ENCODE measurements at places on chromosomes 4 and X. TPM values are rescaled to one million over a fixed set of nuclear protein-coding genes. Genes with fewer than 3 reads are reported as not detected.

Gene PALLD
- total RNA-seq = 0.91 TPM

DNA sequence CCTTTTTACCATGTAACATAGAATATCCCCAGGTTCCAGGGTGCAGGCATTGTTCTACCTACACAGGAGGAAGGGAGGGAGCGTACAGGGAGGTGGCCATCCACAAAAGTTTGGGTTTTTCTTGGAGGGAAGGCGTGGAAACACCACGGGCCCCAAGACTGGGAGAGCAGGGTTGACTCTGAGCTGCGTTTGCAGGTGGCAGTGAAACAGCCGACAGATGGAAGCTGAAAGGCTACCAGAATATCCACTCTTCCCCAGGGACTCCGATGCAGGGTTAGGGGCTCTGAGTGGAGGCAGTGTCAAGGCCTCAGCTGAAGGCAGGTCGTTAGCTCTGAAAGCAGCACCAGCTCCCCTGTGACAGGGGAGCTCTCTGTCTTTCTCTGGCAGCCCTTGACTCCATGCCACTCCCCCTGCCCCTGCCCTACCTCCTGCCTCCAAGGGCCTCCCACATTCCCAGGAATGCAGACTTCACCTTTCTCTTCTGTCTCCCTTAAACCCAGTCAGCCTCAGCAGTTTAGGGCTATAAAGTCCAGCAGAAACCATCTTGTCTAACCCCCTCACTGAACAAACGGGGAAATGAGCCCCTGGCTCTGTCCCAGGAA lies 14.0 kb upstream of the GLOD5 start:
- H3K27ac ChIP-seq = no peak overlapping the region
- no peak overlapping the region for H3K4me3 ChIP-seq
- no peak for DNase-seq

DNA sequence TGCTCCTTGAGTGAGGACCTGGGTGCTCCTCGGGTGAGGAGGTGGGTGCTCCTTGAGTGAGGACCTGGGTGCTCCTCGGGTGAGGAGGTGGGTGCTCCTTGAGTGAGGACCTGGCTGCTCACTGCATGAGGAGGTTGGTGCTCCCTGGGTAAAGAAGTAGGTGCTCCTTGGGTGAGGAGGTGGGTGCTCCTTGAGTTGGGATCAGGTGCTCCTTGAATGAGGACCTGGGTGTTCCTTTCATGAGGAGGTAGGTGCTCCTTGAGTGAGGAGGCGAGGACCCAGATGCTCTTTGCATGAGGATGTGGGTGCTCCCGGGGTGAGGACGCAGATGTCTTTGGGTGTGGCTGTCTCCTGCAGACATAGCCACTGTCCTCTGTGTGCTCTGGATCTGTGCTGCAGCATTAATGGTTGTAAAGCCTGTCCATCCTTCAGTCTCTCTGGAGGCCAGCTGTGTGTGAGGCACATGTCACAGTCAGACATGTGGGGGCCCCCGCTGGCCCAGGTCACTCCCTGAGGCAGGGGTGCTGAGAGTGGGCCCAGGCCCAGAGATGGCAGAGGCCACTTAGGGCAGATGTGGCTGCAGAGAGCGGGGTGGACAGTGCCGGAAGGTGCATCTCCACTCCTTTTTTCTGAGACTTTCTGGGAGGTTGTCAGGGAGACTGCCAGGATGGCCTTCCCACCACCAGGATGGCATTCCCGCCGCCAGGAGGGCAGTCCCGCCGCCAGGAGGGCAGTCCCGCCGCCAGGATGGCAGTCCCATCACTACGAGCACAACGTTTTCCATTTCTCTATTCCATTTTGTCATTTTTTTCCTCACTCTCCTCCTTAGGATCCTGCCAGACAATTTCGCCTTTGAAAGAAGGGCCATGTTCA lies 101.8 kb downstream of the HMX1 start:
- no peak for DNase-seq
- no peaks in the 10 kb centered on the region for H3K36me3 ChIP-seq
- H3K27ac ChIP-seq = no peak overlapping the region
- no peaks in the 10 kb centered on the region for H3K4me1 ChIP-seq
- H3K4me3 ChIP-seq = no peak overlapping the region

DNA sequence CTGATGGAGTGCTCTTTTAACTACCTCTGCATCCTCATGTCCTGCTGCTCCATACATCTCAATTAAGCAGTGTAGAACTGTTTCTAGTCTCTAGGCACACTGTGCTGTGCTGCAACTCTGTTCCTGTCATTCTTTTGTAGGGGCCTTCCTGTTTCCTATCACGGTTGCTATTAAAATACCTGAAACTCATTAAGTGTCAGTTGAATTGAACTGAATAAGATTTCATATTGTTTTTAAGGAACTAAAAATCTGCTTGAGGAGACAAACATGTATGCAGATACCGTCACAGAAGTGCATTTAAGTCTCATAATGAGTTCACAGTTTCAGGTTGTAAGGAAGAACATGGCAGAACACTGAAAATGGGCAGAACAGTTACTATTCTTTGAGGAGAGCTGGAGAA lies 170.1 kb downstream of the LARP7 start:
- H3K36me3 ChIP-seq = no peaks in the 10 kb centered on the region
- H3K4me3 ChIP-seq = no peak overlapping the region
- H3K27me3 ChIP-seq = peaks cover 3% of the 10 kb centered on the region
- H3K4me1 ChIP-seq = peaks cover 2% of the 10 kb centered on the region
- H3K27ac ChIP-seq = no peak overlapping the region

GRCh38 chr4:48475770-48476169 lies 7.4 kb upstream of the SLC10A4 start:
- peaks cover 21% of the 10 kb centered on the region for H3K27me3 ChIP-seq
- H3K27ac ChIP-seq = no peak overlapping the region
- peaks cover 4% of the 10 kb centered on the region for H3K4me1 ChIP-seq
- no peaks in the 10 kb centered on the region for H3K36me3 ChIP-seq

GRCh38 chr4:3573131-3573530 lies 40.9 kb upstream of the LRPAP1 start:
- H3K4me3 ChIP-seq = no peak overlapping the region
- H3K27me3 ChIP-seq = peaks cover 2% of the 10 kb centered on the region
- no peak for DNase-seq
- H3K36me3 ChIP-seq = no peaks in the 10 kb centered on the region

Gene SNX12
- 38.7 TPM for total RNA-seq

DNA sequence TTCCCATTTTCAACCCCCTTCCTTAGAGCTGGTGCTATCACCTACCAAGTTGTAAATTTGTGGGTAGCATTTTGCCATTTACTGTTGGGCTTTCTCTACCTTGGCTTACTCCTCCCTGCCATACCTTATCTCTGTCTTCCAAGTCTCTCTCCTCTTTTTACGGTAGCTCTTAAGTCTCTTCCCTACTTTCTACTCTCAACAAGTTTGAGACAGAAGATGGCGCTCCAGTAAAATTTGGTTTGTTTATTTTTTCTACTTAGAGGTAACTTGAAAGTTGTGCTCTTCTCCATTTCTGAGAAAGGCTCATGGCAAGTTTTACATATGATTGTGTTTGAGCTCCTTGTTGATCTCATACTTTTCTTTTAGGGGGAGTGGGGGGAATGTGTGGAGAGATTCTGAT lies 1508.1 kb downstream of the TECRL start:
- H3K4me3 ChIP-seq = no peak overlapping the region
- H3K4me1 ChIP-seq = no peaks in the 10 kb centered on the region
- H3K27me3 ChIP-seq = no peaks in the 10 kb centered on the region
- no peak for DNase-seq

DNA sequence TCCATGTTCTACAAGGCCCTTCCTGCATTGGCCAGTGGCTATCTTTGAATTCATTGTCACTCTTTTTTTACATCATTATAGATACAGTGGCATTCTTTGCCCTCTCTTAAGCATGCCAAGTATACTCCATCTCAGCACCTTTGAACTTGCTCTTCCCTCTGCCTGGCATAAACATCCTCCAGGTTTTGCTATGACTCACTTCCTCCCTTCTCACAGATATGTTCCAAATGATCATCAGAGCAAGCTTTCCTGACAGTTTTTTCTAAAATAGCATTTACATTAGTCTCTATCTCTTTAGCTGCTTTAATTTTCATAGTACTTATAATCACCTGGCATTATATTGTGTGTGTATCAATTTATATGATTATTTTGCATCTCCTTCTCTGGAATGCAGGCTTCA lies 553.3 kb upstream of the MAGEB2 start:
- DNase-seq = no peak
- H3K4me3 ChIP-seq = no peak overlapping the region
- no peaks in the 10 kb centered on the region for H3K27me3 ChIP-seq
- no peak overlapping the region for H3K27ac ChIP-seq
- no peaks in the 10 kb centered on the region for H3K4me1 ChIP-seq

- no peak for DNase-seq
- H3K36me3 ChIP-seq = no peaks in the 10 kb centered on the region
- H3K27me3 ChIP-seq = no peaks in the 10 kb centered on the region
Measured at GRCh38 chr4:111595456-111595855, 549.8 kb upstream of the FAM241A start.

Gene TBC1D9
- 0.11 TPM for total RNA-seq

DNA sequence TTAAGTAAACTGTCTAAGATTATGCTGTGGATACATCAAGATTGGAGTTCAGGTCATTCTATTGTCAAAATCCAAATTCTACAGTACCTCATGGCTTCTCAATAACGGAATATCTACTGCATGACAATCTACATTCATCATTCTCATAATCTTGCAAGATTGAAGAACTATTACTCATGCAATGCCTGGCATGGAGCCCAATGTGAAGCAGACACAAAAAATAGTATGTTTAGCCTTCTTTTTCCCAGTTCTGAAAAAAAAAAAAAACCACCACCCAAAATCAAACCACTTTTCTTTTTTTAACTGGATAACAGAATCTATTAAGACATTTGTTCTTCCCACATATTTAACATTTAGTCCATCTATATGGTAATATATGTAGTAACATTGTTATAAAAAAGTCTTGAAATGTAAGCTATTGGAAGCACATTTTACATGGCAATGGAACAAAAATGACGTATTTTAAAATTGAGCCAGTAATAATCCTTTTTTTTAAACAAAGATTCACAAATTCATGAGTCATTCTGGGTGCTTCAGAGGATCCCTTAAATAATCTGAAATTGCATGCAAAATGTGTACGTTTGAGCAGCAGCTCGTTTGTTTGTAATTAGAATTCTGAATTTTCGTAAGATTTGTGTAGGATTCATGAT lies 232.2 kb upstream of the FMR1 start:
- no peaks in the 10 kb centered on the region for H3K27me3 ChIP-seq
- DNase-seq = no peak
- H3K27ac ChIP-seq = no peak overlapping the region
- H3K36me3 ChIP-seq = no peaks in the 10 kb centered on the region
- H3K4me3 ChIP-seq = no peak overlapping the region
- H3K4me1 ChIP-seq = no peaks in the 10 kb centered on the region

- H3K27ac ChIP-seq = no peak overlapping the region
- peaks cover 26% of the 10 kb centered on the region for H3K4me1 ChIP-seq
- H3K4me3 ChIP-seq = peak overlapping the region; percentile 67
- DNase-seq = no peak
- no peaks in the 10 kb centered on the region for H3K36me3 ChIP-seq
- H3K27me3 ChIP-seq = peaks cover 4% of the 10 kb centered on the region
Measured at GRCh38 chr4:122762520-122762919, 30.0 kb downstream of the BBS12 start.

- H3K4me3 ChIP-seq = no peak overlapping the region
- H3K27ac ChIP-seq = no peak overlapping the region
- no peaks in the 10 kb centered on the region for H3K36me3 ChIP-seq
- H3K27me3 ChIP-seq = peaks cover 5% of the 10 kb centered on the region
- H3K4me1 ChIP-seq = no peaks in the 10 kb centered on the region
- DNase-seq = no peak
Measured at GRCh38 chr4:36422607-36423006, 141.2 kb downstream of the DTHD1 start.

Gene TEX13B
- not detected for total RNA-seq

- H3K36me3 ChIP-seq = peaks cover 16% of the 10 kb centered on the region
- no peak overlapping the region for H3K4me3 ChIP-seq
- DNase-seq = no peak
- H3K27ac ChIP-seq = no peak overlapping the region
Measured at GRCh38 chr4:152364883-152365282, 171.0 kb downstream of the FBXW7 start.

GRCh38 chr4:113760094-113760794 lies 1.3 kb downstream of the CAMK2D start:
- no peaks in the 10 kb centered on the region for H3K27me3 ChIP-seq
- peak overlapping the region; percentile 98 for H3K27ac ChIP-seq
- peak; percentile 52 for DNase-seq

Gene LAMTOR3
- total RNA-seq = 28.3 TPM

GRCh38 chrX:32150141-32150540 lies 1061.2 kb downstream of the DMD start:
- H3K4me1 ChIP-seq = no peaks in the 10 kb centered on the region
- no peaks in the 10 kb centered on the region for H3K36me3 ChIP-seq
- H3K4me3 ChIP-seq = no peak overlapping the region
- DNase-seq = no peak
- no peaks in the 10 kb centered on the region for H3K27me3 ChIP-seq

DNA sequence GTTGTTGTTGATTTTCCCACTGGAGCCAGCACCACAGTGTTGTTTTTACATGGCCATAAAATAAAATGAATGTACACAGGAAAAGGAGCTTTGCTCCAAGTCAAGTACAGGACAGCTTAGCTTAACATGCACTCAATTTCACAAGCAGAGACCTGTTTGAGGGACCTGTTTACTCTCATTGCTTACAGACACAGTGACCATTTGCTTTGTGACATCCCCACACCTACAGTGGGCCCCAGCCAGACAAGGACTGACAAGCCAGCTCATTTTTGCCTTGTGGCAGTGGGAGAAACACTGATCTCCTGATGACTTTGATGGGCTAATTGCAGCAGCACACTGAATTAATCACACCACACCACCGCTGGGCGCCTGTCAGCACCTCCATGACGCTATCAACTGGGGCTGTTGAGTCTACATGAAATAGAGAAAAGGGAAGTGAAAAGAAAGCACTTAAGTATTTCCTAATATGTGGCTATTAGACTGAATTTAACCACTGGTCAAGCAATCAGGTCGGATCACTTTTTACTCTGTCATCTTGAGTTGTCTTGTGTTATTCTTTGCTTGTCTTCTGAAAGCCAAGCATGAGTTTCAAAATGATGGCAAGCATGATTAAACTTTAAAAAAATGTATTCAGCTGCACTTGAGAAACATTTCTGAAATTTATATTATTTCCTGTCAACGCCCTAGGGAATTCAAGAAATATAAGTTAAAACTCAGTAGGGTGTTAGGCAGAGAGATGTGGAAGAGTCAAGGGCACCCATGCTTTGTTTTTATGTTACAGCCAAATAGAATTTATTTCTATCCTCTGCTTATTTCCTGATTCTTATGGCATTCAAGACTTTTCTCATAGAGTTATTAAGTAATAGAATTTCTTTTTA lies 557.7 kb downstream of the RAB28 start:
- H3K4me1 ChIP-seq = no peaks in the 10 kb centered on the region
- no peaks in the 10 kb centered on the region for H3K36me3 ChIP-seq
- no peak overlapping the region for H3K4me3 ChIP-seq
- H3K27ac ChIP-seq = no peak overlapping the region
- DNase-seq = no peak
- H3K27me3 ChIP-seq = no peaks in the 10 kb centered on the region

Data from activated naive CD8-positive, alpha-beta T cell treated with anti-CD3 and anti-CD28 coated beads, Interleukin-2, amount 10 ng/mL, durations not matched to agents 7 days and 5 days (primary cell).